ENCODE measurements at places on chromosomes 5 and 9.
A peak's percentile ranks its signal among the peaks of the same experiment; 100 is the strongest.

GRCh38 chr9:73114958-73115357 lies 36.7 kb upstream of the ANXA1 start:
- DNase-seq = no peak

- peak; percentile 83 for DNase-seq
Measured at GRCh38 chr9:124320062-124320973, 62.6 kb downstream of the NEK6 start.

DNA sequence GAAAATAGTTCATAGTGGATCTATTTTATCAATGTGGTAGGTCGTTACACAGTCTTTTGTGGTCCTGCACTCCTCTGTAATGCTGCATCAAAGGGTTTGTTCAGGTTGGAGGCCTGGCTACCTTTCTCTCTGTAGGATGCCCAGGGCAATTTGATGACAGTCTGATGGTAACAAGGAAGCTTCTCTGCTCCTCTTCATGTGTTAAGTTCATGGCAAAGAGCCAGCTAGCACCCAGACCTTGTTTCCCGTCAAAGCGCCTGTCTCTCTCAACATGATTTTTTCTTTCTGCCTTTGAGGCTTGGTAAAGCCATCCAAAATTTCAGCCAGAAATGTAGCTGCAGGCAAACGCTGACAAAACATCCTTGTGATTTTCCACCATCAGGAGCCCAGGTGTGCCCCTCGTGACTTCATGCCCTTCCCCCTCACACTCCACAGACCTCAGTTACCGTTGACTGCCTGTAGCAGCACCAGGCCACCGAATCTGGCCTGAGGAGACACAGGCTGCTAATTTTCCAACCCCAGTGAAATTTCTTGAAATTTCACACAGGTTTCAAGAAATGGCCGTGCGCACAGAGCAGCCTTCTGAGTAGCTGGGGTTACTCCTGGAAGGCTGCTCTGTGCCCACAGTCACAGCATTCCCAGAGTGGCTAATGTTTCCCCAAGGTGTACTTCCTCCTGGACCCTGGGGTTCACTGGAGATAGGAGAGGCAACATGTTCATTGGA lies 292.7 kb downstream of the CWC27 start:
- DNase-seq = no peak

- DNase-seq = no peak
Measured at GRCh38 chr5:66438087-66438486, 158.1 kb upstream of the MAST4 start.

- DNase-seq = no peak
Measured at GRCh38 chr9:84301851-84302250, 38.7 kb downstream of the SLC28A3 start.

DNA sequence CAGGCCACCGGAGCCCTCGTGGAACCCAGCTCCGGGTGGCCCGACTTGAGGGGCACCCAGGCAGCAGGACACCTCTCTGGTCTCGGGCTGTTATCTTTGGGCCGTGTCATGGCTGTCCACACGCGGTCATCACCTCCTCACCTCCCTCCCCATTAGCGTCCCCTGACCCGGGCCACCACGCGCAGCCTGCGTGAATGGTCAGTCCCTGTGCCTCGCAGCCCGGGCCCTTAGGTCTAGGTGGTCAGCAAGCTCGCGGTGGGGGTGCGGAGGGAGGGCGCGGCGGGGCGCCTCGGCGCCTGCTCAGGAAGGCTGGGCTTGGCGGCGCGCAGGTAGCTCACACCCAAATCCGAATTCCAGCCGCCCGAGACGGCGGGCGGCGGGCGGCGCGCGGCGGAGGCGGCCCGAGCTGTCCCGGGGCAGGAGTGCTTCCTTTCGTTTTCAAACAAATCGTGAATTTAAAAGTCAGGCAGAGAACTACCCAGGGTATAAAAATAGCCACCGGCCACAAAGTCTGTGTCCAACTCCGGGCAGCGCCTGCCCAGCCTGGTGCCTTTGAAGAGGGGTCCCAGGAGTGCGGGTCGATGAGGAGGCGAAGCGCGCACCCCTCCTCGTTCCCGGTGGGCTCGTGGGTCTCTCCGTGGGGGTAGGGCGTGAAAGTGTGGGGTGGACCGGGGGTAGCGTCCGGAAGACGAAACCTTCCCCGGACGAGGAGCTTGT lies 1.0 kb upstream of the RXRA start:
- DNase-seq = peak; percentile 29

GRCh38 chr5:40652441-40653220 lies 27.1 kb upstream of the PTGER4 start:
- no peak for DNase-seq

GRCh38 chr9:105116052-105116868 lies 128.2 kb upstream of the SLC44A1 start:
- DNase-seq = no peak

- no peak for DNase-seq
Measured at GRCh38 chr9:117354244-117354847, 60.5 kb downstream of the ASTN2 start.

GRCh38 chr9:20726144-20726543 lies 42.1 kb downstream of the FOCAD start:
- DNase-seq = no peak

DNA sequence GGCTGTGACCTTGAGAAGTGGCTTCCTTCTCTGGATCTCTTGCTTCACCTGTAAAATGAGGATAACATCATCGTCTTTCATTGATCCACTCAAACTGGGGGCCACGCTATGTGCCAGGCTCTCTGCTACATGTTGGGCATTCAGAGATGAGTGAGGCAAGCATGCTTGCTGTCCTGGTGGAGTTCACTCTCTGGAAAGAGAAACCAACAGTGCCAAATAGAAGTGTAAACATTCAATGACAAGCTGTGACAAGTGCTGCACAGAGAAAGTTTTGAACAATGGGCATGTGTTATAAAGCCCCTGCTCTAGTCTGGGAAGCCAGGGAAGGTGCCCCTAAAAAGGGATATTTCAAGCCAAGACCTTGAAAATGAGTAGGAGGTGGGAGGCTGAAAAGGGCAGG lies 50.9 kb upstream of the AFAP1L1 start:
- no peak for DNase-seq

- DNase-seq = no peak
Measured at GRCh38 chr5:143437666-143438273, 34.3 kb upstream of the NR3C1 start.

- DNase-seq = peak; percentile 23
Measured at GRCh38 chr5:66987949-66988838, 208.4 kb downstream of the CD180 start.

GRCh38 chr9:23754551-23754950 lies 71.5 kb downstream of the ELAVL2 start:
- no peak for DNase-seq

DNA sequence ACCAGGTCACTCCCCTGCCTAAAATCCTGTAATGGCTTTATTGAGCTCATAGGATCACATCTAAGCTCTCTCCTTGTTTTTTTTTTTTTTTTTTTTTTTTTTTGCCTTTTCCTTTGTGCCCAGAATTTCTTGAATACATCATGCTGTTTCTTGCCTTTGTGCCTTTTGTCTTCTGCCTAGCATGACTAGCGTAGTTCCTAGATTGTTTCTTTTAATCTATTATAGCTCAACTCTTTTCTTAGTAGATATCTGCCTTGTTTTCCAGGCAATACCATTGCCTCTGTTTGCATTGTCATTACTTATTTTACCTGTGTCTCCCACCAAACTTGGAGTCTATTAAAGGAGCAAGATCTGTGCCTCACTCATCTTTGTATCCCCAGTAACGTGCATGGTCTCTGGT lies 106.1 kb upstream of the C9orf72 start:
- DNase-seq = no peak

- peak; percentile 51 for DNase-seq
Measured at GRCh38 chr5:78964889-78965288, 20.2 kb downstream of the ARSB start.

DNA sequence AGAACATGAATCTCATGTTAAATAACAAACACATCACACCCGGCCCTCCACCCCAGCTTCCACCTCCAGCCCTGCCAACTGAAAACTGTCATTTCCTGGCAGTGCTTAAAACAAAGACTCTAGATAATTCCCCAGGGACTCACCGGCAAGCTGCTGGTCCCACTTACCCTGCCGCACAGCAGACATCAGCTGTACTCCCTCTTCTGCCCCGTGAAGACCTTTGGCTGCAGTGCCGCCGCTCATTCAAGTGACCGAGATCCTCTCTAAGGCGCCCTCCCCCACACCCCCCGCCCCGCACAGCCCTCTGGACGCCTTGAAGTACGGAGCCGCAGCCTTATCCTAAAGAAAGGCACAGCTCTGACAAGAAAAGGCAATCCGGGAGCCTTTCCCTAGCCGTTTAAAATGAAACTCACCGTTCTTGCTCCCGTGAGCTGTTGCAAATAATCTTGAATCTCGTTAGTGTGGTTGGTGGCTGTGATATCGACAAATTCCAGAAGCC lies 434 bp downstream of the GLRX start:
- peak; percentile 33 for DNase-seq

GRCh38 chr5:139306197-139306596 lies 12.7 kb downstream of the MATR3 start:
- DNase-seq = no peak

DNA sequence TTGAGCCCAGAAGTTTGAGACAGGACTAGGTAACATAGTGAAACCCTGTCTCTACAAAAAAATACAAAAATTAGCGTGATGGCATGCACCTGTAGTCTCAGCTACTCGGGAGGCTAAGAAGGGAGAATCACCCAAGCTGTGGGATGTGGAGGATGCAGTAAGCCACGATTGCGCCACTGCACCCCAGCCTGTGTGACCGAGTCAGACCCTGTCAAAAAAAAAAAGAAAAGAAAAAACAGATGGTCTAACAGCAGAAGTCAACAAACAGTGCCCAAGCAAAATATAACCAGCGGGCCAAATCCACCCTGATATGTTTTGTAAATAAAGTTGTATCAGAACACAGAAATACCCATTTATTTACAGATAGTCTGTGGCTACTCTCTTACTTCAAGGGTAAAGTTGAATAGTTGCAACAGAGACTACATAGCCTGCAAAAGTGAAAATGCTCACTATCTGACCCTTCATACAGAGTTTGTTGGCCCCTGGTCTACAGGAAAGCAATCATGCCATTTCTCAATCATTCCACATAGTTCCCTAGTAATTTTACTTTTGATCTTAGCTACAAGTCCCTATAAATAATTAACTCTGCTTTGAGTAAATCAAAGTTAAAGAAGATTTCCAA lies 383.7 kb downstream of the TLE1 start:
- no peak for DNase-seq

GRCh38 chr5:66830636-66831035 lies 234.4 kb downstream of the MAST4 start:
- no peak for DNase-seq

GRCh38 chr5:77844623-77845323 lies 68.6 kb upstream of the TBCA start:
- no peak for DNase-seq

- DNase-seq = no peak
Measured at GRCh38 chr9:89592213-89592815, 12.5 kb upstream of the GADD45G start.

GRCh38 chr9:19470567-19470966 lies 61.8 kb downstream of the ACER2 start:
- no peak for DNase-seq

GRCh38 chr9:134635351-134636148 lies 6.1 kb upstream of the COL5A1 start:
- no peak for DNase-seq

- DNase-seq = no peak
Measured at GRCh38 chr9:90967145-90967538, 165.5 kb downstream of the SYK start.

GRCh38 chr5:124088289-124089032 lies 576.5 kb downstream of the CSNK1G3 start:
- DNase-seq = no peak

GRCh38 chr9:95425910-95426551 lies 90.7 kb downstream of the PTCH1 start:
- no peak for DNase-seq

All from HTR-8/SVneo (cell line).